Ascending aorta (tissue), 2 donors: ENCODE measurements at places on chromosomes 2 and 18.

DNA sequence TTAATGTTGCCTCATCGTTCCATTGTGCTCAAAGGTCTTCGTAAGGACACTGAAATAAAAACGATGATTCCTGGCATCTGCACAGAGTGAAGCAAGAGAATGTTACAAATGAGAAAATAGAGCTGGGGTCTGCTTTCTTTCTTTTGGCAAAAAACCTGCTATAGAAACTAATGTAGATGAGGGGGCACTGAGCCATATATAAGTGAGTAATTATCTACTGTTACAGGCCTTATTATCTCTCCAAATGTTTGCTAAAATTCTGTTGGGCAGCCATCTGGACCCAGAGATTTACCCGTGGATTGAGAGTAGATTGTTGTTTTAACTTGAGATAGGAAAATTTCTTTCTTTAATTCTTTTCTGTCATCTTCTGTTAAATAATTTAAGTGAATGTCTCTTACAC is 472.5 kb upstream of the PIK3C3 start:
- no peak for DNase-seq

DNA sequence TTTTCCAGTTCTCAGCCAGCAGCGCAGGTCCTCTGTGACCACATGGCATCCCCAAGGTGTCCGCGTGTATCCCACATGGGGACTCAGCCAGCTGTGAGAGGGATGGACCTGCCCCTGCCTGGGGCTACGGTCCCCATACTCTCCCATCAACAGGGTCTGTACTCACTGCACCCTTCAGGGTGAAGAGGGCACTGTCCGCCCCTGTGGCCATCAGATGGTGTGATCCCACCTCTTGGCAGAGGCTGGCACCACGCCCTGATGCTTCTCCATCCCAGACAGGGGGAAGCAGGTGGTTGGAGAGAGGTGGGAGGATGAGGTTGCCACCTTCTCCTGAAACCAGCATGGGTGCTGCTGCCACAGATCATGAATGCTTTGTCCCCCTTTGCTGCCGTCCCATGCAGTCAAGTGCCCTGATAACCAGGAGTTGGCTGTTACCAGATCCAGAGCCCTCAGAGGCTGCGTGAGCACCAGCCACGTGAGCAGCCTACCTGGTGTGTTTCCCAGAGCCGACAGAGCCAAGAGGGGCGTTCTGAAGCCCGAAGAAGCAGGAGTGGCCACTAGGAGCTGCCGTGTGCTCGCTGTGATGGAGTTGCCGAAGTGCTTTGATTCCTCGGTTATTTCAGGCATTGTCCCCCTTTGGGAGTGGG is 93.9 kb downstream of the SH3RF3 start:
- peak; percentile 31 for DNase-seq

GRCh38 chr18:25247725-25248124 is 104.2 kb downstream of the ZNF521 start:
- DNase-seq, result no peak

DNA sequence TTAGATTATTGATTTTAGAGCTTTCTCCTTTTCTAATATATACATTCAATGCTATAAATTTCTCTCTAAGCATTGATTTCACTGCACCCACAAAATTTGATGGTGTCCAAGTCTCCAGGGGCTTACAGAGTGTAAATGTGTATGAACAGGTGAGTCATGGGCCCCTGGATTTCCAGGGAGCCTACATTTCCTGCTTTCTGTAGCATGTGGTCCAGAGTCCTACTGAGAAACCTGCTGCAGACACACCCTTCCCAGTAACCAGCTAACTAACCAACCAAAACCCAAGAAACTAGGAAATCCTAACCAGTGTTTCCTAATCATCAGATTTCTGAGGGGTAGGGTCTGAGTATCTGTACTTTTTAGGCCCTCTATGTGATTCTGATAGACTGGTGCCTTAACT is 39.5 kb upstream of the TANC1 start:
- DNase-seq, result no peak

- no peak for DNase-seq
Measured at GRCh38 chr2:16852651-16853050, 187.0 kb upstream of the CYRIA start.

DNA sequence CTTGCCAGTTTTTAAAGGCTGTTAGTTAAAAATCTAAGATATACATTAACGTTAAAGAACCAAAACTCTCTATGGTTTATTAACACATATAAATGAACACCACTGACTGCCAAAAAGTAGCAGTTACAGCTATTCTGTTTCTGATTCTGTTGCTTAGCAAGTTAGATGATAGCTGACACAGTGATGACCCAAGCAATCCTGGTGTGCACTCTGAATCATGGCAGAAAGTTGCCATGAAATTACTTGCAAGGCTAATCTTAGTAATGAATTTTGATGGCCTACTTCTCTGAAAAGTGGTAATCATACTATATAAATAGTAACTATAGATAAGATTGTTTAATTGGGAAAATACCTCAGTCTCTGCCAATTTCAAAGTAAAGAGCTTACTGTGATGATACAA is 57.7 kb downstream of the ROCK2 start:
- DNase-seq, result no peak

- no peak for DNase-seq
Measured at GRCh38 chr2:23298551-23298950, 86.4 kb upstream of the KLHL29 start.

GRCh38 chr18:50240080-50240563 is 26.2 kb downstream of the CFAP53 start:
- DNase-seq, result no peak

DNA sequence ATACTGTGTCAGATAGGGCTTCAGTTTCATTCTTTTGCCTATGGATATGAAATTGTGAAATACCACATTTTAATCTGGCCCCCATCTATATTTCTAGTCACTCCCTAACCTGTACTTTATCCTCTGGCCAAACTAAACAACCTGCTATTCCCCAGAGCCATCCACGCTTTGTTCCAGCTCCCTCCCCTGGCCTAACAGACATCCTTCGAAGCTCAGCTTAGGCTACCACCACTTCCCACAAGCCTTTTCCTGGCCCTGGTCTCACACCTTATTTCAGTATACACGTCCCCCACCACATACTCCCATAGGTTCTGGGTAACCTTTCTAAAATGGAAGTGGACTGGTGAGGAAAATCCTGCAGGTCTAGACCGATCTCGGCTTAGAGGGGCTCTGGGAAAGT is 55.4 kb downstream of the MAP4K3 start:
- DNase-seq, result no peak

- DNase-seq, result peak; percentile 100
Measured at GRCh38 chr18:63422087-63422863, at the start of gene VPS4B. VPS4B (minus strand) TSS chr18:63422476; CDS start chr18:63422259, 217 bp downstream.

DNA sequence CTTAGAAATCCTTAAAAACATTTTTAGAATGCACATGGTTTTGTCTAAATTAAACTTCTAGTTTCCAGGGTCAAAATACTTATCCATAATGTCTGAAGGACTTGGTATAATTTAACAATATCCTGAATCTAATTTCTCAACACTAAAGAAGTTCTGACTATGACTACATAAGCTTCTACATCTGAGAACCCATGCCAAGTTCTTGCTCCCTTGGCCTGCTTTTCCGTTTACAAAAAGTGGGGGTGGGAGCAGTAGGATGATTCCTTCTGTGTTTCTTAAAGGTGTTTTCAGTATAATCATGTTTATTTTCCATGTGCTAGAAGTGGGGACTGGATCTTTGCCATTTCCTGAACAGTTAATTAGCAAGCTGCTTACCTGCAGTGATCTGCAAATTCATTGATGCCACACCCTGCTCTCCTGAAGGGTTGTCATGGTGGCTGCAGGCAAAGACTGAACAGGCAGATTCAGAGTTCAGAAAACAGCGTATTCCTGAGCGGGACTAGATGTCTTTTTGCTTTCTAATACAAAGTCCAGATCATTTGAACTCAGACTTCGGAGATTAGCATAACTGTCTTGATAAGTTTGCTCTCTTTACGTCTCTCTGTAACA is 36.2 kb downstream of the ADNP2 start:
- no peak for DNase-seq

GRCh38 chr2:125073440-125073839 is 1048.4 kb downstream of the CNTNAP5 start:
- no peak for DNase-seq

DNA sequence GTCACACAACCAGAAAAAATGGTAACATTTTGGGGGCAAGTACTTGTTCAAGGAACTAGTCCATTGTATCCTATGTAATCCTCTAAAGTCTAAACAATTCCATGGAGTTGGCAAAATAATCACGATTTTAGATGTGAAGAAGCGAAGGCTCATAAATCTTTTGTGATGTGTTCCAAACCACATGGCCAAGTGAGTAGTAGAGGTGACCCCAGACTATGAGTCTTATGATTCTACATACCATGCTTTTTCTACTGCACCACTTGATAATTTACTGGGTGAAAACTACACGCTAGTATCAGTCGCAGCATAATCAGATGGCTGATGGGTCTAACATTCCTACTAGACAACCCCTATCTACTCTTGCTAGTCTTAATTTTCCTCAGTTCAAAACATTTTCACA is 371.4 kb downstream of the OSR1 start:
- no peak for DNase-seq

DNA sequence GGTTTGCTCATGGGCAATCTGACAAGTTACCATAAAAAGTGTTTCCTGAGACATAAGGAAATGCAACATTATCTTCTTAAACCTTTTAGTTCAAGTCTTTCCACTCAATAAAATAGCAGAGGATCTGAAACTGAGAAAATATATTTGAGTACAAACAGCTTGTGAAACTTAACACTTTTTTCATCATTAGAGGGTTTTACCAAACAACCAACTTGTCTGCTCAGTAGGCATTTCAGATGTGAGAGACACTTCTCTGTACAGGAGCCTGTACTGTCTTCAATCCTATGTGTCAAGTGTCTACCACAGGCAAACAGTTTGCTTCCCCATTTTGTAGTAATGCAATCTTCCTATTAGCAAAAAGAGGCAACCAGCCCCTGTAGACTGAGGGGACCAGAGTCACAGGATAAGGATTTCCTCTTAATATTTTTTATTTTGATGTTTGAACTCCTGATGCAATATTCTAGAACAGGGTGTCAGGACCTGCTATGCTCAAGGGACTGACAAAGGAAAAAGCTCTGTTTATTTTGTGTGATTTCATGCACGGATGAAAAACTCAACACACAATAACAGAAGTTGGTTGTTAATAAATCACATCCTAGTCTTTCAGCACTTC is 159.1 kb upstream of the LHCGR start:
- no peak for DNase-seq

- DNase-seq, result no peak
Measured at GRCh38 chr2:117085737-117086136, 728.8 kb upstream of the DDX18 start.

GRCh38 chr2:179675435-179675834 is 186.0 kb downstream of the ZNF385B start:
- DNase-seq, result no peak

GRCh38 chr2:96119389-96119751 is 3.0 kb upstream of the ADRA2B start:
- DNase-seq, result no peak

DNA sequence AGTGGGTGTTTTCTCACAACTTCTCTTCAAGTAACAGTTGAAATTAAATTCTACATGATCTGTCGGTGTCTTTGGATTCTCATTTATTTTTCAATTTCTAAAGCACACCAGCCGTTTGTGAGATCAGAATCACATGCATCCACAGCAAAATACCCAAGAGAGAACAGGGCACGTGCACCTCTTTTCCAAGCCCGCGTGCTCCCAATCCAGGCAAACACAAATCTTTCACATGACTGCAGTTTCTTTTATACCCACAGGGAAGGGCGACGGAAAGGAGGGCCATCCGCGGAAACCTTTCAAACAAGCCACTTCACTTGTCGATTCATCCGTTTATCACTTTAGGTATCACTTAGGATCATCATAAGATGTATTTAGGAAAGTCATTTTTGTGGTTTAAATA is 13.0 kb upstream of the DAPL1 start:
- DNase-seq, result no peak

DNA sequence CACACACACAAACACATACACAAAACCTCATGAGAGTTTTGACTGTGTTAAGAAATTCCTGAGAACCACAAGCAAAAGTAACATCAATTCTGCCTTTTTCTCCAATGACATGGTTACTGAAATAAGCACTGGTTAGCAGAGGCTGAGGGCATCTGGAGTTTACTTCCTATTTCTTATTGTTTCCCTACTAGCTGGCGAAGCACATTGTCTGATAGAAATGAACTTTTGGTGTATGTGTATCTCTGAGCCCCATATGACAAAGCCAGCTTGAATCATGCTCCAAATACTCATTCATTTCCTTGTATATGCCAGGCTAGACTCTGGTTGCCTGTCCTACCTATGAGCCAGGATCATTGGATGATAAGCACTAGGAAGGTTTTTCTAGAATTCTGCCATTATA is 203.1 kb downstream of the NCKAP5 start:
- DNase-seq, result no peak

DNA sequence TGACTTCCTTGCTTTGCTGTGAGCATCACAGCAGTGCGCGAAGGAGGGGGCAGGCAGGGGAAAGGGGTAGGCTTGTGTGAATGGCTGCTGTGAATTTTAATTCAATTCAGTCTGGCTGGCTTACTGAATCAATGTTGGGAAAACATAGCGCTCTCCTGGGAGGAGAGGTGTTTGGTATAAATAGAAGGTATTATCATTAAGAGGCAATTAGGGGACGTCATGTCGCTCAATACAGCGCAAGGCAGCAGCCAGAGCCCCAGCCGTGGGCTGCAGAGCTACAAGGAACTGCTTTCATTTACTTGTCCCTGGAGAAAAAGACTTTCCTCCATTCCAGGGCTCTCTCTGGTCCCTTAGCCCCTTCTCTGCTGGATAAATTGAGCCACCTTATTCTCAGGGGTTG is 181.4 kb upstream of the MSH6 start:
- no peak for DNase-seq

- no peak for DNase-seq
Measured at GRCh38 chr2:204024906-204025475, 88.4 kb downstream of the ICOS start.

- no peak for DNase-seq
Measured at GRCh38 chr2:113160962-113161361, 12.8 kb upstream of the PSD4 start.

GRCh38 chr2:179429060-179429471 is 164.4 kb upstream of the SESTD1 start:
- no peak for DNase-seq

GRCh38 chr2:232549655-232550353 is 553 bp downstream of the TIGD1 start:
- no peak for DNase-seq

DNA sequence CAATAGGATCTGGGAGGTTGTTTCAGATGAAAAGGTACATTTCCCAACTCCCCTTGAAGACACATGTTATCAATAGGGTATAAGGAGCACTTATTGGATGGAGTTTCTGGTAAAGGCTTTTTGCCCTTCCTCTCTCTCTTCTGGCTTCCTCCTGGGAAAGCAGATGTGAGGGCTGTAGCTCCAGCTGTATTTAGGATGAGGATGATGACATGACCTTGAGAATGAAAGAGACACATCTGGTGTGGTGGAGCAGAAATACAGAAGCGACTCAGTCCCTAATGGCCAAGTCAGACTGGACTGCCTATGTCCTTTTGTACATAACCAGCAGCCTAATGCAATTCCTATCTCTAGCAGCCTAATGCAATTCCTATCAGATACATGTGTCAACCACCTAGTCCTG is 100.9 kb upstream of the NXPH2 start:
- DNase-seq, result no peak
